Spleen (tissue), 13 donors: ENCODE measurements at places on chromosomes 3 and 15.

- no peak for DNase-seq
These were observed 73.1 kb upstream of the PRTG start for GRCh38 chr15:55816017-55816416.

DNA sequence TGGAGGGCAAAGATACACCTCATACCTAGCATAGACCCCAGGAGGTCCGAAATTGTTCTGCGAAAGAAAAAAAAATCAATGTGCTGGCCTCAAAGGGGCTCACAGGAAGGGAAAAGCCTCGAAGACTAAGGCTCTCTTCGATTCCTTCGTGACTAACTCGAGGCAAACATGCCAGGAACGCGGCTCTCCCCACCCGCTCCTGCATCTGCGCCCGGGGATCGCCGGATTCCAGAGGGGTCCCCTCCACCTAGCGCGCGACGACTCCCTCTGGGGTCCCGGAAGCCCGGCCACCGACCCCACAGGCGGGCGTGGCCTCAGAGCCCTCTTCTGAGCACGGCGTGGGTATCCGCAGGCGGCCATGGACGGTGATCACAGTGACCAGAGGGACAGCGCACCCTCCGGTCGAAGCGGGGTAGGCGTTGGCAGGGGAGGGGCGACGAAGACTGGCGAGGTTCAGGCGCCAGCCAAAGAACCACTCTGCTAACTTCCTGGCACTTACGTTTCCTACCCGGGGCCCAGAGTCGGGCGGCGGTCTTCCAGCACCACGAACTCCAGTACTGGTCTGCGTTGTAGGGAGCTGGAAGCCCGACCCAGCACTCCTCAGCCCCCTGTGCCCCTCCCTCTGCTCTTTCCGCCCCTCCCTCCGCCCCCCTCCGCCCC is 515 bp upstream of the EIF3J start:
- peak; percentile 96 for DNase-seq

DNA sequence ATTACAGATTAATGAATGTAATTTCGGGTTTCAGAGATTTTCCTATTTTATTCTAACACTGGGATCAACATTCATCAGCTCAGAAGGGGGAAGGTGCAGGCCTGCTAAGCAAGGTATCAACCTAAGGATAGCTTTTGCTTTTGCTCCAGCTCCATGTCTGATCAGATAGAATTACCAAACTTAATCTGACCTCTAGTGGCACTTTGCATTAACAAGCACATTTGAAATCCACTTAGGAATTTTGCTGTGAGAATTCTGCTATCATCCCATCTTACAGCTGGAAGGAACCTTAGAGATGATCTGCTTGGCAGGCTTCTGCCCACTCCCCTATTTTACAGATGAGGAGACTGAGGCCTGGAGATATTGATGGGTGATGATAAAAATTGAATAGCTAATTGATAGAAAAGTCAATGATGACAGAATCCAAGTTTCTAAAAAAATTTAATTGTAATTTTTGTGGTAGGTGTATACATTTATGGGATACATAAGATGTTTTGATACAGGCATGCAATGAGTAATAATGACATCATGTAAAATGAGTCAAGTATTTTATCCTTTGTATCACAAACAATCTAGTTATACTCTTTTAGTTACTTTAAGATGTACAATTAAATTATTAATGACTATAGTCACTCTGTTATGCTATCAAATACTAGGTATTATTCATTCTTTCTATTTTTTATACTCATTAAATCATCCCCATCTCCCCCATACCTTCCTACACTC is 209.2 kb upstream of the ZPLD1 start:
- no peak for DNase-seq

DNA sequence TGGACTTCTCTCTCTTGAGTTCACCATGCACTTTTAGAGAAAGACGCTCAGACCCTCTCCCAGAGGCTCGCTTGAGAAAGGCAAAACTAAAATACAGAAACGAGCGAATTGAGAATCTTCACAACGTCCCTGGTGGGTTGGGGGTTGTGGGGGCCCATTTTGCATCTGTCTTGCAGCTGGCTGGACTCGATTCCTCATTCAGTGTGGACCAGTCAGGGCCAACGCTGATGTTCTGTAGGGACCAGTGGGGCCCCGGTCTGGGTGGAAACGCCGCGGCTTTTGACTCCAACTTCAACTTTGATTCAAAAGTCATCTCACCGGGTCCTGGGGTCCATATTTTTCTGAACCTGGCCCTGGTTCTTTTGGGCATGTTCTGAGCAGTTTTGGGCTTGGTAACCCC is 68.1 kb downstream of the SLC6A6 start:
- no peak for DNase-seq
